ENCODE measurements at places on chromosomes 13 and 19. TPM values are rescaled to one million over a fixed set of nuclear protein-coding genes. Genes with fewer than 3 reads are reported as not detected.

DNA sequence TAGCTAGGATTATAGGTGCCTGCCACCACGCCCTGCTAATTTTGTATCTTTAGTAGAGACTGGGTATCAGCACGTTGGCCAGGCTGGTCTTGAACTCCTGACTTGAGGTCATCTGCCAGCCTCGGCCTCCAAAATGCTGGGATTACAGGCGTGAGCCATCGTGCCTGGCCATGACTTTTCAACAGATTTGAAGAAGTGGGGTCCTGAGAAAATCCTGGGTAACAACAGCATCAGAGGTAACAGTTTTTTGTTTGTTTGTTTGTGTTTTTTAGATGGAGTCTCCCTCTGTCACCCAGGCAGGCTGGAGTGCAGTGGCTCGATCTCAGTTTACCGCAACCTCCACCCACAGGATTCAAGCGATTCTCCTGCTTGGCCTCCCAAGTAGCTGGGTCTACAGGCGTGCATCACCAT is 3.7 kb downstream of the JUNB start:
- DNase-seq: no peak

- DNase-seq: no peak
Measured at GRCh38 chr19:8573316-8573715, 3.9 kb downstream of the MYO1F start.

DNA sequence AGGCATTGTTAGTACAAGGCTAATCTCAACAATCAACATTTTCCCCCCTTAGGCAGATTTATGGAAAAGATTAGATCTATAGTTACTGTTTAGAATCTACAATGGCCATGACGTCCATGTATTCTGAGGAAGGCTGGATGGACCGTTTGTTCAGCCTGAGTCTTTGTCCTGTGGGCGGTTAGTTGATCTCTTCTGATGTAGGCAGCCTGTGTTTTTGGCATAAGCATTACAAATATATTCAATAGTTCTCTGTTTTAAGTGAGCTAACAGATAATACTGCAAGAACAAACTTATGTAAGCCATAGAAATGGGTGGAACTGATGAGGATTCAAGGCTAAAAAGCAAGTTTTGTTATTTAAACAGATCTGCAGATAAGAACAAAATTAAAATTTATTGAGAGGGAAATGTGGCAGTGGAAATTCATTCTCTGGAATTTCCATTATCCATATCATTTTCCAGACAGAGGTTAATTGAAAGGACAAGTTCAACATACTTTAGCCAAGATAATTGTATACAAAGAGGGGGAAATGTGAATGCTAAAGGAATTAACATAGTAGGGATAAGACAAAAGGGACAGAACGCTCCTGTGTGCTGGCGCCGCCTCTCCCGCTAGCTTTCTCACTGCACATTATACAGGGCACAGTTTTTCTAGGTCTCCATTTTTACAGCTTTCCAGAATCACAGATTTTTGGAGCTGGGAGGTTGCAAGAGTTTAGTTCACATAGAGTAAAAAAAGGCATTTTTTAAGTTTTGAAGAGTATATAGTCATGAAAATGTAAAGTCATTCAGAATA is 48.6 kb downstream of the FAM124A start:
- no peak for DNase-seq

GRCh38 chr13:64078025-64078424 is 2662.4 kb upstream of the PCDH20 start:
- DNase-seq: no peak

DNA sequence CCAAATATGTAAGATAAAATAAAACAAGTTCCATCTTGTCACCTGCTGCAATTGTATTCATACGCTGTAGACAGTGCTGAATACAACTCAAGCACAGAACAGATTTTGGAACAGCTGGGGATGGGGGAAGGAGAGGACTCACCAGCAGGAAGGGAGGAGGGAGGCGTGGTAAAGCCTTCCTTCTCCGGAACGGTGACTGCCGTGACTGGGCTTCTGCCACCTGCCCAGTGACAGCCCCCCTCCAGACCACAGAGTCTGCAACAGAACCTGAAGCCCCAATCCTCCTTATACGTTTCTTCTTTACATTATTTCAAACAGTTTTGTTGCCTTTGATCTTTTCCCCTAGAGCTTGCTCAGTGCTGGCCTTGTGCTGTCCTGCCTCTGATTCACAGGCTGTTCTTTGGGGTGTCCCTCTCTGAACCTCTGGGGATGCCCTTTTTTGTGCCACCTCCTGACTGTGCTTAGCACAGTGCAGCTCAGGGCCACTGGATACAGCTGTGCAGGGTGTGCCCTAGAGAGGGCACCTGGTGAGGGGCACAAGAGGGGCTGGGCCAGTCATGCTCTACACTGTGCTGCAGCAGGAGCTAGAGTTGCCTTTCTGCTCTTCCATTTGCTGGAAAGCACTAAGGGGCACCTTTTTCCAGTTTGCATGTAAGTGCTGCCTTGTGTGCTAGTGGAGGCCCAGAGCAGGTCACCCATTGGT is 213.0 kb downstream of the ZIC5 start:
- no peak for DNase-seq

TBC1D4 gene
- 12.8 TPM for polyA plus RNA-seq

SELENOV gene
- polyA plus RNA-seq: 0.77 TPM

- DNase-seq: no peak
Measured at GRCh38 chr13:79684371-79684770, 203.4 kb downstream of the NDFIP2 start.

GRCh38 chr13:110107568-110108347 is 199.2 kb downstream of the COL4A1 start:
- DNase-seq: no peak

GRCh38 chr13:108561149-108561548 is 68.3 kb upstream of the MYO16 start:
- peak; percentile 65 for DNase-seq

DNA sequence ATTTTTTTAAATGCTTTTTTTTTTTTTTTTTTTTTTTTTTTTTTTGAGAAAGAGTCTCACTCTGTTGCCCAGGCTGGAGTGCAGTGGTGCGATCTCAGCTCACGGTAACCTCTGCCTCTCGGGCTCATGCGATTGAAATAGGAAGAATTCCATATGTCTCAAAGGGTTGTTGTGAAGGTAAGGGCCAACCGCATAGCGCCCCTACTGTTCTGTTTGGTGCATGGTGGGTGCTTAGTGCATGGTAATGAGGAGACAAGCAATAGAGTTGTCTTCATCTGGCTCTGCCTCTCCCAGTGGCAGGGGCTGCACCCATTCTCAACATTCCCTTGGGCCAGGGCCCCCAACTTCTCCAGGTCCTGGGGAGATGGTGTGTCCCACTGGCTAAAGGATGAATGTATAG is 68.7 kb downstream of the RASL11A start:
- no peak for DNase-seq

NRTN gene
- polyA plus RNA-seq: 0.38 TPM

- no peak for DNase-seq
Measured at GRCh38 chr13:77374786-77375185, 47.9 kb upstream of the MYCBP2 start.

DNA sequence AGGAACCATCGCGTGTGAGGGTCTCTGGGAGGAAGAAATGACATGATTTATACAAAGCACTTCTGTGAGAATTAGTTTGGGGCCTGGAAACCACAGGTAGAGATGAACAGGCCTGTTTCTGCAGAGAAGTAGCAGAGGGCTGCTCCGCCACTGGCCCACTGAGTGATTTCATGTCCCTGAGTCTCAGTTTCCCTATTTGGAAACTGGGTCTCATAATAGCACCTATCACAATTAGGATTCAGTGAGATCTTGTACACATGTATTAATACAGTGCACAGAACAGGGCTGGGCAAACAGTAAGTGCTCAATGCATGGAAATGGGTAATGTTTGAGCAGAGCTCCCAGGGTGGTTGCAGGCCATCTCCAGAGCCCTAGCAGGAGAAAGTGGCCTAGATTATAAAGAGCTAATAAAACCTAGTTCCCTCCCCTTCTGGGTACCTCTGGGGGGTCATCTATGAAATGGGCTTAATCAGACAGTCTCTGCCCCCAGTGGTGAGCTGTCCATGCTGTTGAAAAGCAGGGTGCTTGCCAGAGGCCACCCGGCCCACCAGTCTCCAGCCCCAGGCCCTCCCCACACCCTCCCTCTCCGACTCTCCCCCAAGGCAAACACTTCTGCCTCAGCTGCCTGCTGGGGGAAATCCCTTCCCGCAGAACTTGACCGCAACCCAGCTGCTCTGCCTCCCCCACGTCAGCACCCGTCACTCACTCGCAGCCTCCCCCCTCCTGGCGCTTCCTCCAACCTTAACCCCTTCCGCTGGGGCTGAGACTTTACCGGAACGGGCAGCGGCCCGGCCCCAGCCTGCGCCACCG is 4.5 kb downstream of the BCL3 start:
- DNase-seq: peak; percentile 79

DNA sequence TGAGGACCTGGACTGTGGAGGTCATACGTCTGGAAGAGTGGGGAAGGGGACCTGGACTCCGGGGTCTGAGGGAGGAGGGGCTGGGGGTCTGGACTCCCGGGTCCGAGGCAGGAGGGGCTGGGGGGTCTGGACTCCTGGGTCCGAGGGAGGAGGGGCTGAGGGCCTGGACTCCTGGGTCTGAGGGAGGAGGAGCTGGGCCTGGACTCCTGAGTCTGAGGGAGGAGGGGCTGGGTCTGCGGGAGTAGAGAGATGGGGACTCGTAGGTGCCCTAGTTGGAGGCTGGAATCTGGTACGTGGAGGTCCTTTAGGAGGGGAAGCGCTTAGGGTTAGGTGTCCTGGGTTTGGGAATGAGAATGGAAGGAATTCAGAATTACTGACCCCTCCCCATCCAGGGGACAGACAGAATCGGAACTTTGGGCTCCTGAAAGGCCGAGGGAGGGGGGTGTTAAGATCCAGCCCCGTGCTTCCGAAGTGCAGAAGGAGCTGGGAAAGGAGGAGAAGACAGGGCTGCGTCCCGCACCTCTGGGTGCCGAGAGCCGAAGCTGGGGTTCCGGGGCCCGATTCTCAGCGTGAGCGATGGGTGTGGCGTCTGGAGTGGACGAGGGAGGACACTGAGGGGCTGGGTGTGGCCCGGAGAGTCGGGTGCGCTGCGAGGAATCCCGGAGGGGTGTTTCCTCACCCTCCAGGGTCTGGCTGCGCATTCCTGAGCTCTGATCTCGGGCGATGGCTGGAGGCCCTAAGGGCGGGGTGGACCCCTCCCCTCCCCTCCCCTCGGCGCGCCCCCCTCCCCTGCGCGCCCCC is 608 bp downstream of the MYADM start:
- DNase-seq: peak; percentile 68

DNA sequence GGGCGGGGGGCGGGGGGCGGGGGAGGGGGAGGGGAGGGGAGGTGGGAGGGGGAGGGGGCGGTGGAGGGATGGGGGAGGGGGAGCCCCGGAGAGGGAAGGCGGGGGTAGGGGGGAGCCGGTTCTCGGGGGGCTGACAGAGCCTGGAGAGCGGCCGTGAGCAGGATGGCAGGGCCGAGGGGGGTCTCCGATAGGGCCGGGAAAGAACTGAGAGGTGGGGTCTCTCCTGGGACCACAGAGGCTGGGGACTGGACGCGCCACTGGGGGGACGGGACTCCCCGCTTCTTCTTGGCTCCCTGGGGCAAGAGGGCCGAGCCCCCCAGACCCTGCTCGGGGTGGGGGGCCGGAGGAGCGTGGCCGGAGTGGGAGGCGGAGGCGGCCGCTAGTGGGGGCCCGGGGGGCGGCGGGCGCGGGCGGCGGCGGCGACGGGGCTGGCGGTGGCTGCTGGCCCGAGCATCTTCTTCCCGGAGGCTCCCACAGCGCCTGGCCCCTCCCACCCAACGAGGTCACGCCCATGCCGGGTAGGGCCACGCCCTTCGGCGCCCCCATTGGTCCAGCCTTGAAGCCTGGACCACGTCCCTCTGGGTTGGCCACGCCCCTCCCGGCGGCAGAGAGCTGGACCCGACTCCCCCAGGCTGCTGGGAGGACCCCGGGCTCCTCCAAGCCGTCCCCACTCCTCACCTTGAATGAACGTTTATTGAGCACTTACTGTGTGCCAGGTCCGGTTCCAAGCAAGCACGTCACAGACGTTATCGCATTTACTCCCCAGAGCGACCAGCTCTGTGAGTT is at the start of gene NOVA2:
TSS of gene NOVA2 (minus strand) at position 313 of the 786 bp plus-strand sequence. CDS start 514 bp downstream, outside the sequence.
- DNase-seq: no peak

GPR18 gene
- not detected for polyA plus RNA-seq

- DNase-seq: no peak
Measured at GRCh38 chr13:74367193-74367592, 233.0 kb upstream of the KLF12 start.

ZNF563 gene
- polyA plus RNA-seq: 2.4 TPM

LILRA1 gene
- 0.72 TPM for polyA plus RNA-seq

PTPRS gene
- 151 TPM for polyA plus RNA-seq

VSTM1 gene
- polyA plus RNA-seq: 1.1 TPM

DNA sequence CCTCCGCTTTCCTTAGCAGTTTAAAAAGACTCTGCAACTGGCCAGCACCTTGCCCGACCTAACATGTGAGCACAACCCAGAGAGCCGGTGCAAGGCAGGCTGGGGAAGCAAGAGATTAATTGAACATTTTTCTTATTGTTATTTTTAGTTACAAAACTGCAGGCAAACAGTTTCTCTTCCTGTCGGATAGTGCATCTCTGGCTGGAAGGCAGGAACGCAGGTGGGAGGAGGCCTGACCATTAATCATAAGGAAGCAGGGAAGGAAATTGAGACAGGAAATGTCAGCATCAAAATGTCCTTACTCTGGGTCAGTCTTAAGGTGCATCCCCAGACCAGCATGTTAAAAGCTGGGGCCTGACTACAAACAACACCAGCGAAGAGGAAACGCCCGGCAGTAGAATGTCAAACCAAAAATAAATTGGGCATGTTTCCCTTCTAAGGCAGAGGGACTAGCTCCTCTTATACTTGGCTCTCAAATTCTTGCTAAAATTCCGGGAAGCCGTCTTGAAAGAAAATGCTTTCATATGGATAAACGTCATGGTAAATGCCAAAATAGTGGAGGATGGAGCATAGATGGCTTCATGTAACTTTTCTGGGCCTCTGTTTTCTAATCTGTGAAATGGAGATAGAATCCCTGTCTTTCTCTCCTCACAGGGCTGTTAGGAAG is 226.8 kb downstream of the RAP2A start:
- no peak for DNase-seq

DNA sequence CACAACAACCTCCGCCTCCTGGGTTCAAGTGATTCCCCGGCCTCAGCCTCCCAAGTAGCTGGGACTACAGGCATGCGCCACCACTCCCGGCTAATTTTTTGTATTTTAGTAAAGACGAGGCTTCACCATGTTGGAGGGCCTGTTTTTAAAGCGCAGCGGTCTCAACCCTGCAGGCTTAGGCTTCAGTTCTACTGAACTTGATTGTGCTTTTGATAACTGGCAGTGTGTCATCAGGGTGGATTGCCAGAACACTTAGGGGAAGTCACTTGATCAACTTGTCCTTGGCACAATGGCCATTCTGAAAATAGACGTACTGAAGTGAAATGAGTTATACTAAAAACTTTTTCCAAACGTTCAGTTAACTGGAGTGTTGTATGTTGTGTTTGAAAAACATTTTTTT is 472.2 kb downstream of the KLF5 start:
- DNase-seq: no peak

- DNase-seq: peak; percentile 64
Measured at GRCh38 chr19:14544977-14545715, 15.8 kb downstream of the TECR start.

- no peak for DNase-seq
Measured at GRCh38 chr13:22108283-22108942, 437.5 kb downstream of the FGF9 start.

All from spinal cord (tissue), 10 donors.